ENCODE measurements at places on chromosomes 16 and 17. TPM values are rescaled to one million over a fixed set of nuclear protein-coding genes. Genes with fewer than 3 reads are reported as not detected.

GRCh38 chr16:79097166-79097565, 503.4 kb downstream of the MAF start:
- no peak for DNase-seq

- no peak for DNase-seq
Observed at GRCh38 chr17:64129515-64129764, 504 bp downstream of the ERN1 start.

- no peak for DNase-seq
Observed at GRCh38 chr17:75063201-75063600, 16.2 kb downstream of the KCTD2 start.

DNA sequence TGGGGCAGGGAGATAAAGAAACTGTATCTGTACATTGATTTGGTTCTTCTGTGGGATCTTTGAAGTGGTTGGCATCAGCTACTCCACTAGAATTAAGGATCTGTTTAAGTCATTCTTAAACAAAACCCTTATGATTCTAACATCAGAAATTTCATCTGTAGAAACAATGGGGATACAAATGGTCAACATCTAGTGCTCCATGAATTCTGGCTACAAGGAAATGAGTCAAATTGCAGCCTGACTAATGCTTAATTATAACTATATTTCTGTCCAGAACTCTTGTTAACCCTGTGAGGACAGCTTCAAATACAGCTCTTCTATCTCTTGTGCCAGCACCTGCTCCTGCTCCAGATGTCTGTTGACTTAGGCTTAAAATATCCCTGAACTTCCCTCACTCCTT, 13.9 kb upstream of the GINS3 start:
- no peak for DNase-seq

GRCh38 chr16:3856367-3857141, 24.0 kb downstream of the CREBBP start:
- DNase-seq, result peak; percentile 57

GRCh38 chr16:48811478-48811877, 201.5 kb upstream of the N4BP1 start:
- DNase-seq, result peak; percentile 74

DNA sequence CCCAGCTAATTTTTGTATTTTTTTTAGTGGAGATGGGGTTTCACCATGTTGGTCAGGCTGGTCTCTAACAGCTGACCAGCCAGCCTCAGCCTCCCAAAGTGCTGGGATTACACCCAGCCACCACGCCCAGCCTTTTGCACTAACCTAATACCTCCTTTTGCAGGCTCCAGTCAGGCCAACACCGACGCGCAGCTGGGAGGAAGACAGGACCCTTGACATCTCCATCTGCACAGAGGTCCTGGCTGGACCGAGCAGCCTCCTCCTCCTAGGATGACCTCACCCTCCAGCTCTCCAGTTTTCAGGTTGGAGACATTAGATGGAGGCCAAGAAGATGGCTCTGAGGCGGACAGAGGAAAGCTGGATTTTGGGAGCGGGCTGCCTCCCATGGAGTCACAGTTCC, 2.0 kb downstream of the TRPV2 start:
- no peak for DNase-seq

Gene ASPHD1
- total RNA-seq, result 8.7 TPM

Gene CHST5
- total RNA-seq, result 1.1 TPM

Gene PDE6G
- 3.2 TPM for total RNA-seq

Gene LMF1
- total RNA-seq, result 13.7 TPM
